ENCODE measurements at places on chromosomes 7 and 10. TPM values are rescaled to one million over a fixed set of nuclear protein-coding genes. Genes with fewer than 3 reads are reported as not detected.

- no peak for DNase-seq
Observed at GRCh38 chr7:49780953-49781352, 7.5 kb downstream of the VWC2 start.

Gene POLR2J
- 20.1 TPM for total RNA-seq

DNA sequence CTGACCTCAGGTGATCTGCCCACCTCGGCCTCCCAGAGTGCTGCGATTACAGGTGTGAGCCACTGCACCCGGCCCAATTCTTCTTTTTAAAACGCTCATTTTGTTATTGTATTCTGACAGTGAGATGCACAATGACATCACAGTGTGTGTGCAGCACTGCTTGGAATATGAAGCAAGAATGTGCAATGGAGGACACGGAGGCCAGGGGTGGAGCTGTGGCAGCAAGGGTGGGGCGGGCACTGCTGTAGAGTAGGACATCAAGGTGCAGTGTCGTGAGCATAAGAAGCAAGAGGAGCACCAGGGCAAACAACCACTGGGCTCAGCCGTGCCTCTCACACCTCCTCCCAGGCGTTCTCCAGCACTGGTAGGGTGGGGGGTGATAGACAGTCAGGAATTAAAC is 26.8 kb upstream of the GRID1 start:
- no peak for DNase-seq

- DNase-seq, result no peak
Observed at GRCh38 chr10:77788496-77789010, 138.0 kb downstream of the DLG5 start.

DNA sequence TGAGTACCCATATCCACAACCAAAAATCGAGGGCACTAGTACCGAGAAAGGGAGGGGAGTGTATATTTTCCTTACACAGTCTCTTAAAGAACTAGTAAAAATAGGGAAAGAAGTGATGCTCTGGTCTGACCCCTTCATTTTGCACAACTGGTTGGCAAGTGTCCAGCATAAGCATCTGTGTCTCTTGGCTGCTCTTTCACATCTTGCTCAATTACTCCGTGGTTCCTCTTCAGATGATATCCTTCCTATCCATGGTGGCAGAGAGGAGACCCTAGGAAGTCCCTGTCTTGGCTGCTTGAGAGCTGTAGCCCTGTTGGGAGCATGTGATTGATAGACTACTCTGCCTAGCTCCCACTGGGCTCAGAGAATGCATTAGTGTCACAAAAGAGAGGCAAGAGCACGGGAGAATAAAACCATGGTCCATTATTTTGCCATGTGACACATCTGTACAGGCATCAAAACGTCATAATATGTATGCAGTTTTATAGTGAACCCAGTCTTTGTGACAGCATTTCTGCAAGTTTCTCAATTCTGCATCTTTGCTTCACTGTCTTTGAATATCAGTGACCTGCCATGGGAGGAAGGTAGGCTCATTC is 111.8 kb upstream of the ANKRD1 start:
- no peak for DNase-seq

DNA sequence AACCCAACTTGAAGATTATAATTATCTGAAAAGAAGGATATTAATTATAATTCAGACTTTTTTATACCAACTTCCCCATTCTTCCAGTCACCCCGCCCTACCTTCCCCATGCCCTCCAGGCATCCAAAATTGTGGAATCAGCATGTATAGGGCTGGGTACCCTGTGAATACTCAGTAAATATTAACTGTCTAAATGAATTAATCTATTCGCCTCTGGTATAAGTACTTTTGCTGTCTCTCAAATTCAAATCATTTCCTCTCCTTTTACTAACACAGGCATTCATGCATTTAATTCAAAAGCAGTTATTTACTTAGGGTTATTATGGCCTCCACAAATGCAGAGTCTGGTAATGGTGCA is 26.5 kb upstream of the GOT1 start:
- DNase-seq, result no peak

Data from vagina (tissue), 2 donors.